ENCODE measurements at places on chromosomes 2 and 18. TPM values are rescaled to one million over a fixed set of nuclear protein-coding genes. Genes with fewer than 3 reads are reported as not detected.

DNA sequence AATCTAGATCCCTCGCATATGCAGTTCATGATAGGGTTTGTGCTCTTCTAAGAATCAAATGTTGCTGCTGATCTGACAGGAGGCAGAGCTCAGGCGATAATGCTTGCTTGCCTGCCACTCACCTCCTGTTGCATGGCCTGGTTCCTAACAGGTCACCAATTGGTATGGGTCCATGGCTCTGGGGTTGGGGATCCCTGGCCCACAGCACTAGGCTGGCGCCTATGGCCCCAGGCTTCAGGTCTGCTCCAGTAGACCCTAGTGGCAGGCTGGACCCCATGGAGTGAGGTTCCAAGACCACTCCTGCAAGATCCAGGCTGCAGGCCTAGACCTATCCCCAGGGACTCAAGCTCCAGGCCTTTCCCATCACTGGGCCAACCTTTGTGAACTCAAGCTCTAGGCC lies 102.3 kb downstream of the SPHKAP start:
- no peaks in the 10 kb centered on the region for H3K27me3 ChIP-seq
- H3K4me3 ChIP-seq: no peak overlapping the region
- DNase-seq: no peak
- H3K36me3 ChIP-seq: no peaks in the 10 kb centered on the region
- no peak overlapping the region for H3K27ac ChIP-seq

DNA sequence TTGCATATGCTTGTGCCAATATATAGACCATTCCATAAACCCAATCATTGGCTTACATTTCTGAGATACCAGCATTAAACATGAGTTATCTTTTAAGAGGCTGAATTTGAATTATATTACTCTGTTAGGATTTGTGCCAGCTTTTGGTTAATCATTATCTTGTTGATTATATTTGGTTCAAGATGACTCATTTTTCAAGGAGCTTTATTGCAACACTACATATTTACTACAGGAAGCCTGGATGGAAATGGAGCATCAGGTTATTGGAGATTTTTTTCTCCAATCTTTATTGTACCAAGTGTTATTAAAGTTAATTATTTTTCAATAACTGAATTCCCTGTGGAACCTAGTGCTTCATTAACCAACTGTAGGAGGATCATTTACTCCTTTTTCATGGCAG lies 26.4 kb downstream of the EML4 start:
- DNase-seq: no peak
- no peak overlapping the region for H3K4me3 ChIP-seq
- no peaks in the 10 kb centered on the region for H3K27me3 ChIP-seq
- no peak overlapping the region for H3K27ac ChIP-seq

- peaks cover 5% of the 10 kb centered on the region for H3K4me1 ChIP-seq
- peaks cover 3% of the 10 kb centered on the region for H3K36me3 ChIP-seq
- no peaks in the 10 kb centered on the region for H3K27me3 ChIP-seq
- H3K27ac ChIP-seq: no peak overlapping the region
- no peak overlapping the region for H3K4me3 ChIP-seq
These were observed 136.2 kb upstream of the ALPP start for GRCh38 chr2:232242316-232242715.

DNA sequence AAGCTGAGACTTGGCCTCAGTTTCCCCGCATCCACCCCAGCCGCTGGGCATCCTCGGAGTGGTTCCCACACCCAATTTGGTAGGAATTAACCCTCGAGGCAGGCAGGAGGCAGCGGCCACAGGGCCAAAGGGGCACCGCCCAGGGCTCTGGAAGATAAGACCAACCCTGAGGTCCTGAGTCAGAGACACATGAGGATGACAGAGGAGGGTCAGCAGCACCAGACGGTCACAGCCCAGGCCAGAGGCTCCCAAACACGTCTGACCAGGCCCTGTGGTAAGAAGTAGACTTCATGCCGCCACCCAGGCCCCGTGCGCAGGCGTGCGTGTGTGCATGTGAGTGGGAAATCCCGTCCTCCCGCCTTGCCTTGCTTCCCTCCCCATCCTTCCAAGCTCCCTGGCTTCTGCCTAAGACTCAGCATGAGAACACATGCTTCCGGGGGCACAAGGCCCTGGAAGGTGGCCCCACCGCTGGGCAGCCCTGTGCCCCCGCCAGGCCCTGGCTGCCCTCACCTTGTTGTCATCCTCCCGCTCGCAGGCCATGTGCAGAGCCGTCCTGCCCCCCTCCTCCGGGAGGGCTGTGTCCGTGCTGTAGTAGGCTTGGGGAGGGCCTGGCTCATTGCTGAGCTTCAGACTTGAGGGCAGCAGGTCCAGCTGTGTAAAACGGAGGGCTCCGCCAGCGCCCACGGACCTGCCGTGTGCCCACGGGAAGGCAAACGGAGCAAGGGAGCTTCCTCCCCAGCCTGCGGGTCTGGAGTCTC lies 46.3 kb downstream of the ANKMY1 start:
- H3K4me1 ChIP-seq: peaks cover 1% of the 10 kb centered on the region
- peaks cover 6% of the 10 kb centered on the region for H3K36me3 ChIP-seq
- no peaks in the 10 kb centered on the region for H3K27me3 ChIP-seq
- no peak overlapping the region for H3K27ac ChIP-seq

DNA sequence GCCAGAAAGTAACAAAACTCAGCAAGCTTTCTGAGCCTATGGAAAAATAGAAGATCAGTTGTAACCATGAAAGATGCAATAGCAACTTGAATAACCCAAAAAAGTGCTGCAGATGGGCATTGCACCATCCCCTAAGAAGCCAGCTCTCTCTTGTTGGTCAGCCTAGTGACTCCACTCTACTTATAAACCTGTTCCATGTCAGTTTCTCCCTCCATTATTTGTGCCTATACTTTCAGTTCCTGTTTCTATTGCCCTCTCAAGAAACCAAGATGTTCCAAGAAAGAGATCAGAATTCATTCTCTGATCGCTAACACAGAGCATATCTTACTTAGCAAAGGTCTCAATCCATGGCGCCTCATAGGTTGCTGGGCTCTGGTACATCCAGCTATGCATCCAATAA lies 170.3 kb upstream of the MAP2 start:
- H3K4me1 ChIP-seq: peaks cover 1% of the 10 kb centered on the region
- no peak overlapping the region for H3K27ac ChIP-seq
- no peaks in the 10 kb centered on the region for H3K36me3 ChIP-seq
- H3K27me3 ChIP-seq: no peaks in the 10 kb centered on the region
- DNase-seq: no peak

GRCh38 chr2:16189029-16189835 lies 248.9 kb downstream of the MYCN start:
- H3K4me1 ChIP-seq: no peaks in the 10 kb centered on the region
- H3K27ac ChIP-seq: no peak overlapping the region
- peaks cover 11% of the 10 kb centered on the region for H3K27me3 ChIP-seq
- H3K36me3 ChIP-seq: no peaks in the 10 kb centered on the region
- H3K4me3 ChIP-seq: no peak overlapping the region
- no peak for DNase-seq

GRCh38 chr2:173441222-173441621 lies 86.5 kb downstream of the CDCA7 start:
- peaks cover 3% of the 10 kb centered on the region for H3K27me3 ChIP-seq
- no peak overlapping the region for H3K27ac ChIP-seq
- no peak for DNase-seq

DNA sequence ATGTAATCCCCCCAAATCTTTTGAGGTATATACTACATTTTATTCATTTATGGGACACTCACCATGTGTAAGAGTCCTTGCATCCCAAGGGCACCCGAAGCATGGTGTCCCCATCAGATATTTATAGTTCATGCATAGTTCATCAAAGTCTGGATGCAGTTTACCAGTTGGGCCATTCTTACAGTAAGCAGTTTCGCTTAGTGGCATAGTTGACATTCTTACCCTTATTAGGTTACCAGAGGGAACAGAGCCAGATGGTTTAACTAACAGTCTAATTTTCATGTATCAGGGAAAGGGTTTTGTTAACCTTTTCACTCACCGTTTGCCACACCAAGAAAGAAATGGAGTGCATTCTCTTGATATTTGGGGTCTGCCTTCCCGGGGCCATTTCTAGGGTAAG lies 7.1 kb downstream of the ZNF407 start:
- no peak overlapping the region for H3K27ac ChIP-seq
- H3K4me3 ChIP-seq: no peak overlapping the region
- peaks cover 4% of the 10 kb centered on the region for H3K4me1 ChIP-seq

- peaks cover 9% of the 10 kb centered on the region for H3K27me3 ChIP-seq
- H3K27ac ChIP-seq: no peak overlapping the region
- H3K4me3 ChIP-seq: no peak overlapping the region
- no peaks in the 10 kb centered on the region for H3K36me3 ChIP-seq
- H3K4me1 ChIP-seq: peaks cover 7% of the 10 kb centered on the region
These were observed 299.5 kb upstream of the SOX11 start for GRCh38 chr2:5392658-5393057.

DNA sequence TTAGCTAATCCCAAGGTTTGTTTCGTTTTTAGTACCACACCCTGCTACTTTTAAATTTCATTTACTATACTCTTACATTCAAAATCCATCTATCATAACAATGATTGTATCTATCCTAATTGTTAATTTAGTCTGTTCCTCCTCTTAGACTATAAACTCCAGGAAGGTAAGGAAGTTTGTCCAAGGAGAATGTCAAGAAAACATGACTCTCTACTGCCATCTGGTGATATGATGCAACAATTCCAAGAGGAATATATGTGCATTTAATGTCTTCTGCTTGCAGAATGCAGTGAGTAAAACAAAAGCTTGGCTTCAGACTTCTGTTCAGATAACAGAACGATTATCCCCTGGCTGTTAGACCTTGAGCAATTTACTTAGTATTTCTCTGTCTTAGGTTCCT lies 1267.1 kb downstream of the LRP1B start:
- H3K36me3 ChIP-seq: no peaks in the 10 kb centered on the region
- DNase-seq: no peak
- H3K27ac ChIP-seq: no peak overlapping the region
- H3K27me3 ChIP-seq: no peaks in the 10 kb centered on the region
- H3K4me1 ChIP-seq: peaks cover 3% of the 10 kb centered on the region
- no peak overlapping the region for H3K4me3 ChIP-seq

- H3K36me3 ChIP-seq: no peaks in the 10 kb centered on the region
- no peak overlapping the region for H3K4me3 ChIP-seq
- no peak overlapping the region for H3K27ac ChIP-seq
- no peak for DNase-seq
- peaks cover 3% of the 10 kb centered on the region for H3K4me1 ChIP-seq
These were observed 367.4 kb upstream of the GULP1 start for GRCh38 chr2:187924293-187924692.

DNA sequence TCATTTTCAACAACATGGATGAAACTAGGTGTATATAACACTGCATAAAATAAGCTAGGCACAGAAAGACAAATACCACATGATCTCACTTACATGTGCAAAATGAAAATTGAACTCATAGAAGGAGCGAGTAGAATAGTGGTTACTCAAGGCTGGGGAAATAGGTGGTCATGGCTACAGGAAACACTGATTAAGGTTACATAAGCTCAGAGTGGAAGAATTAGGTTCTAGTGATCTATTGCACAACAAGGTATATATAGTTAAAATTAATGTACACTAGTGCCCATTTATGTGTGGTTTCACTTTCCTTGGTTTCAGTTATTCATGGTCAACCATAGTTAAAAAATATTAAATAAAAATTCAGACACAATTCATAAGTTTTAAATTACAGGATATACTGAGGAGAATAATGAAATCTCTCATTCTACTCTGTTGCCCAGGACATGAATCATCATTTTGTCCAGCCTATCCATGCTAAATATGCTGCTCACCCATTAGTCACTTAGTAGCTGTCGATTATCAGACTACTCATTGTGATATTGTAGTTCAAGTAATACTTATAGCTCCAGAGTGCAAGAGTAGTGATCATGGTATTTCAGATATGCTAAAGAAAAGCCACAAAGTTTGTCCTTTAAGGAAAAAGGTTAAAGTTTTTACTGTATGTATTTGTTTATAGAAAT lies 1530.9 kb upstream of the LRRTM1 start:
- H3K27me3 ChIP-seq: no peaks in the 10 kb centered on the region
- H3K27ac ChIP-seq: no peak overlapping the region
- no peaks in the 10 kb centered on the region for H3K4me1 ChIP-seq
- H3K4me3 ChIP-seq: no peak overlapping the region

DNA sequence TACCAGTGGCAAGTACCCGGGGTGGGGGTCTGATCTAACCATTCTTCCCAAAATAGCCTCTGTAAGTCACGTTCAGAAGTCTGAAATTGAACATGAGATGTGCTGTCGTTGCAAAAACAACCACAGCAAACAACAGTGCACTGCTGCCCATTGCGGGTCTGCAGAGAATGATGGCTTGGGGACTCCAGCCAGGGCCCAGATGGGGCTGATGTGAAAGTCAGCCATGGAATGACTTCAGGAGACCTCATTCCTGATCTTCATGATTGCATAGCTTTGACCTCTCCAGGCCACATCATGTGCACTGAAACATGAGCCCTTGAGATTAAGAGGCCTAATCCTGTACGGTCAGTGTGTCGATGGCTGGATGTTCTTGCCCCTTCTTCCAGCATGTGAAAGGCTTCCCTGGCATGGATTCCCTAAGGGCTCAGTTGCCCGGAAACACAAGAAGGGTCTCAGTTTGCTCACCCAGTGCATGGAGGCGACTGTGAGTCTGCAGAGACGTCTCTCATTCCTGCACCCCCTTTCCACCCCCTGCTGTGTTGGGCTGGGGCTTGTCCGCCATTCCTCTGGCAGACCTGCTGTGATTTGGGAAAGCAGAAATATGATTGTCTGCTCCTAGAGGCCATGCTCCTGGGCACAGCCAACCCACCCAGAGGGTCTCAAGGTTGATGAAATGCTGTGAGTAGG lies 191.6 kb downstream of the SEPTIN10 start:
- no peak overlapping the region for H3K4me3 ChIP-seq
- no peak overlapping the region for H3K27ac ChIP-seq
- H3K27me3 ChIP-seq: peaks cover 12% of the 10 kb centered on the region
- DNase-seq: no peak

- H3K27ac ChIP-seq: no peak overlapping the region
- H3K36me3 ChIP-seq: peaks cover 6% of the 10 kb centered on the region
- peaks cover 2% of the 10 kb centered on the region for H3K4me1 ChIP-seq
- H3K27me3 ChIP-seq: peaks cover 46% of the 10 kb centered on the region
- peak overlapping the region; percentile 69 for H3K4me3 ChIP-seq
- DNase-seq: no peak
These were observed 82.3 kb upstream of the LDLRAD4 start for GRCh38 chr18:13136056-13136903.

Gene CDKL4
- 2.0 TPM for total RNA-seq

Gene ATP6V1B1
- total RNA-seq: not detected

Gene ACVR1C
- total RNA-seq: 2.4 TPM

Gene SRD5A2
- total RNA-seq: not detected

Gene SIX3
- total RNA-seq: not detected

Data from progenitor cell of endocrine pancreas (in vitro differentiated cells).